Glomerular endothelial cell (primary cell): ENCODE measurements at places on chromosomes 16 and 17. TPM values are rescaled to one million over a fixed set of nuclear protein-coding genes. Genes with fewer than 3 reads are reported as not detected.

Gene CCL1
- not detected in 2 replicates for total RNA-seq

Gene WFIKKN2
- total RNA-seq = not detected in 2 replicates

Gene PPP1R27
- not detected in 2 replicates for total RNA-seq

DNA sequence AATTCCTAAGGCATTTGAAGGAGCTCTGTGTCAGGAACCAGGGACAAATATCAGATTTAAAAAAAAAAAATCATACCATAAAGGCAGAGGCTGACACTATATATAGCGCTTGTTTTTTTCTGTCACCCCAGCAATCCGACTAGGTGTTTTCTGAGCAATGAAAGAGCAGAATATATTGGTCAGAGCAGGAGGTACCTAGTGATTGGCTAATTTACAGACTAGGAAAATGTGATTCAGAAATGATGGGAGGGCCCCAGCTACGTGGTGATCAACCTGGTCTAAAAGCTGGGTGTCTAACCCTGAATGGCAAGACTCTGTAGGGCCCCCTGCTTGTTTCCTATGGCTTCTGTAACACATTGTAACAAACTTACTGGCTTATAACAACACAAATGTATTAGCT lies 195.5 kb upstream of the XYLT1 start:
- DNase-seq = no peak

DNA sequence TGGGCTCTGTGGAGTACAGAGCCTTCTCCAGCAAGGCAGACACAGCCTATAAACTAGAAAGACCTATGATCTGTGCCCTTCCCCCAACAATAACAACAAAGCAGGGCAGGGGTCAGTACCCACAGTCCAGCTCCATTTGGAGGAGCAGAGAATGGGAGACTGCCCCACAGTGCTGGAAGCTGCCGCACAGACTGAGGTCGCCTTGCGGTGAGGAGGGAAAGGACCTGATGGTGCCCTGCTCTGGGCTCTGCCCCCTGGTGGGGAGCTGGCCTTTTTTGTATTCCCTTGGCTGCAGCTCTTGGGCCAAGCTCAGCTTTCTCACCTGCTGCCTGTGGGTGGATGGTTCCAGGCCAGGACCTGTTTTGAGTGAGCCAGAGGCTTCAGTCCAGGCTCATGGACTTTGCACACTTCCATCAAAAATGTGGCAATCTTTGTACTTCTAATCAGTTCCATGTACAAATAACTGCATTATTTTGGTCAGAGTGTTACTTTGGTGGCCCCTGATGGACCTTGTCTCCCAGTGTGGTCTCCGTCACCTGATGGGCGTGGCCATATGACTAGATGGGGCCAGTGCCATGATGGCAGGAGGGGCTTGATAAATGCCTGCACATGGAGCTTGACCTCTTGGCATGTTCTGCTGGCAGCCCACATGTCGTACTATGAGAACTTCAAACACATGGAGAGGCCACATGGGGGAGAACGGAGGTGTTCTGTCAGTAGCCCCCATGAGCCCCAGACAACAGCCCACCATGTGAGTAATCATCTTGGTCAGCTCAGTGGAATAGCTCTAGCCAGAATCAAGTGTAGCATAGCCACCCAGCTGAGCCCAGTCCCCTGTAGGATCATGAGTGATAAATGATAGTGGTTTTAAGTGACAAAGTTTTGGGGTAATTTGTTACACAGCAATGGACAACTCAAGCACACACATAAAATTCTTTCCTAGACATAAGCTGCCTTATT lies 24.2 kb downstream of the B9D1 start:
- no peak for DNase-seq

- no peak for DNase-seq
Measured at GRCh38 chr16:69112285-69113129, 7.1 kb downstream of the HAS3 start.

- no peak for DNase-seq
Measured at GRCh38 chr16:79750311-79750710, 149.8 kb upstream of the MAF start.

DNA sequence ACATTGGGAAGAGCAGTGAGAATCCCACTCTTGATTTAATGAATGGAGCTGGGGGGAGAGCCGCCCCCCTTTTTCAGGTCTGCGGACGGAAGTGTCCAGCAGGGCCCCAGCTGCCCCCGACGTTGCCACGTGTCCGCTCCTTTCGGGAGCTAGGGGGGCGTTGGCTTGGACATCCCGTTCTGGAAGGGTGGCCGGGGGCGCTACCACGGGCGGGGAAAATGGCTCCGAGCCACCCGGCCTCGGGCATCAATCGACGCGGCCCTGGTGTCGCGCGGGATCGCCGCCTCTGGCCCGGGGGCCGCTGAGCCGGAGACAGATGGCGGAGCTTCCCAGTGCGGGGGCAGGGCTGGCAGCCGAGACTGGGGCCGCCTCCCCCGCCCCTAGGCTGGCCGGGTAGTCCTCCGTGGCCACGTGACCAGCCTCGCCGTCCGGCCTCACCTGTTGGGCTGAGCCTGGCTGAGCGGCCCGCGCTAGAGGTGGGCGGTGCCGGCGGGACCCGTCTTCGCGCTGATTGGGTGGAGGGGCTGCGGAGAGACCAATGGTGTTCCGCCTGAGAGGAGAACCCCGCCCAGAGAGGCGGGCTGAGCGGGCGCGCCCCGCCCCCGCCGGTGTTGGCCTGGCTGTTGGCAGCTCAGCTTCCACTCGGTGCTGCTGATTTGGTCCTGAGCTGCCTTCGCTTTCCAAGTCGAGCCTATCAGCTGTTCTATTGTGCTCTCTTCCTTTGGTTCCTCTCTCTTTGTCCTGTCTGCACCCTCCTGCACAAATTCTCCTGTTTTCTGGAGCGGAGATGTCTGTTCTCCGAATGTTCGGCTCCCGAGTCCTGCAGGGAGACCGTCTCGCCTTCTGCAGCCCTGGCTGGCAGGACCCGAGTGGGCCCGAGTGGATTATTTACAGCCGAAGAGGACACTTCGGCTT lies 8.3 kb downstream of the HS3ST3B1 start:
- no peak for DNase-seq

DNA sequence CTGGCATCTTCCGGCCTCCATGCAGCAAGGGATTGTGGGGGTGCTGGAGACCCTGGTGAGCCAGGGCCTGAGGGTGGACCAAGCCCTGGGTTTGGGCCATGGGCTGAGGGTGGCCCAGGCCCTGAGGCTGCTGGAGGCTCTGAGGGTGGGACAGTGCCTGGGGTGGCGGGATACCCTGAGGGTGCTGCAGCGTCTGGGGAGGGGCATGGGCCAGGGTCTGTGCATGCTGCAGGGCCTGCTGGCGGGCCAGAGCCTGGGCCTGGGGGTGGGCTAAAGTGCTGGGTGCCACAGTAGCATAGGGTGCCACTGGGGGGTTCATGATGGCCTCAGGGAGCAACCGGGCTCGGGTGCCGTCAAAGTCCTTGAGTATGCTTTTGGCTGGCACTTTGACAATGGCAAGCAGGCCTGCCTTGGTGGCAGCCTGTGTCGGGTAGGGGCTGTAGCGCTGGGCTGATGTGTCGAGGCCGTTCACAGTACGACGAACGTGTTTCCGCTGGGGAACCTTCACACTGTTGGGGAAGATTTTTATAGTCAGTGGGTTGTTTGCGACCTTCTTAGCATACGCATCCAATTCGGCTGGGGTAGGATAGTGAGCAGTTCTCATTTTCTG lies 15.6 kb downstream of the TRAF4 start:
- DNase-seq = no peak

DNA sequence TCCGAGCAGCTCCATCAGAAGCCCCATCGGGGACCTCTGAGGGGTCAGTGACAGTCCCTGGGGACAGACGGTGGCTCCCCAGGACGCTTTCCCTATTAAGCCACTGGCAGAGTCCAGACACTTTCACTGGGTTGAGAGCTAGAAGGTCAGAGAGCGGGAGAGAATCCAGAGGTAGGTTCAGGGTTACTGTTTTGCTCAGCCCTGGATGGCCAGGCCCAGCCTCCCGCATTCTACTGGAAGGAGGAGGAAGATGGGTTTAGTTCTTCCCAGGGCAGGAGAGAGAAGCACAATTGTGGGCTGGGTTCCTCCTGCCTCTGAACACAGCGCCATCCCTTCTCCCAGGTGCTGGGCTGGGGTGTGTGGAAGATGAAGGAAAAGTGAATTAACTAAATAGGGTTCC lies 452.8 kb downstream of the SLC39A11 start:
- no peak for DNase-seq
